Activated T-helper 1 cell treated with anti-CD3 and anti-CD28 coated beads, Interleukin-2, amount 50 U/mL, for 16 hours (primary cell): ENCODE measurements at places on chromosomes 11 and 22.
A peak's percentile ranks its signal among the peaks of the same experiment; 100 is the strongest.

GRCh38 chr11:117907276-117908108 is 21.7 kb downstream of the TMPRSS13 start:
- no peak for DNase-seq

DNA sequence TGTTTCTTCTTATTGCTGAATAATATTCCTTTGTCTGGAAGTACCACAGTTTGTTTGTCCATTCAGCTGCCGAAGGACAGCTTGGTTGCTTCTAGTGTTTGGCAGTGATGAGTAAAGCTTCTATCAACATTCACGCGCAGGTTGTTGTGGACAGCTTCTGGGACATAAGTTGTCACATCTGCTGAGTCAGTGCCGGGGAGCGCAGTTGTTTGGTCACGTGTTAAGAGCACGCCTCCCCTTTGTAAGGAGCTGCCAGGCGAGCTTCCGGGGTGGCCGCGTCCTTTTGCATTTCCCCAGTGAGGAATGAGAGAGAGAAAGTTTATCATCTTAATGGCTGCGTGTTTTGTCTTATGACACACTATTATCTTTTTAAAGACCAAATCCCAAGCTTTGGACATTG is 30.3 kb downstream of the SAMM50 start:
- no peak for DNase-seq

- no peak for DNase-seq
These were observed 17.6 kb upstream of the SEPTIN5 start for GRCh38 chr22:19696504-19697276.

- DNase-seq: no peak
These were observed 167.8 kb upstream of the NARS2 start for GRCh38 chr11:78742430-78742829.

DNA sequence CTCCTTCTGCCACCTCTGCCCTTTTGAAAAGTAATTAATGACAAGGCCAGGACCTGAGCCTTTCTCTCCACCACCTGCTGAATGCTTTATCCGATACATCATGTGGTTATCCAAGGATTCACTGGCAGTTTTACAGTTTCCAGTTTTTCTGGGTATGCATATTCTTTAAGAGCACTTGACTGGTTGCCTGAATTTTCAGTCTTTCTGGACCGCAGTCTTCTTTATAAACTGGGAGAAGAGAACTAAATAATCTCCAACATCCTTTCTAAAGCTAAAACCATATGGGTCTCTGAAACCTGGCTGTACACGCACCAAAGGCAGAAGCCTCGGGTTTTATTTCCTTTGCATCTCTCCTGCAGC is 65.1 kb downstream of the BTG4 start:
- DNase-seq: no peak

- DNase-seq: peak; percentile 16
These were observed 22.8 kb downstream of the ARRB1 start for GRCh38 chr11:75328426-75329277.

- DNase-seq: no peak
These were observed 50.0 kb downstream of the TTC28 start for GRCh38 chr22:28629420-28630176.
